Smooth muscle cell of bladder (primary cell): ENCODE measurements at places on chromosomes 4 and X. TPM values are rescaled to one million over a fixed set of nuclear protein-coding genes. Genes with fewer than 3 reads are reported as not detected.

Gene FRMPD4
- total RNA-seq = 2.4 and 2.6 TPM in 2 replicates

Gene RTL5
- 0.85 and 1.6 TPM in 2 replicates for total RNA-seq

Gene ZC4H2
- 2.3 and 2.7 TPM in 2 replicates for total RNA-seq

Gene IDS
- 30.4 and 41.2 TPM in 2 replicates for total RNA-seq

Gene TMPRSS11A
- not detected in 2 replicates for total RNA-seq

Gene NOA1
- 14.6 and 14.9 TPM in 2 replicates for total RNA-seq

Gene CXXC4
- total RNA-seq = under 0.01 and 0.09 TPM in 2 replicates

Gene CT47A1
- not detected in 2 replicates for total RNA-seq

Gene LIMCH1
- total RNA-seq = 16.5 and 42.9 TPM in 2 replicates

Gene SH2D1A
- not detected in 2 replicates for total RNA-seq

Gene GLUD2
- total RNA-seq = 1.00 and 1.3 TPM in 2 replicates

Gene HPSE
- total RNA-seq = 0.83 and 1.1 TPM in 2 replicates

Gene UGT2B11
- total RNA-seq = not detected in 2 replicates

Gene CLDN22
- not detected in 2 replicates for total RNA-seq

Gene GPRASP3
- 3.7 and 5.0 TPM in 2 replicates for total RNA-seq

Gene PDE5A
- total RNA-seq = 134 and 242 TPM in 2 replicates

Gene SPANXB1
- not detected in 2 replicates for total RNA-seq

Gene SOD3
- 12.2 and 19.9 TPM in 2 replicates for total RNA-seq

Gene CXCR3
- not detected in 2 replicates for total RNA-seq

Gene TBX22
- not detected in 2 replicates for total RNA-seq

Gene KIAA1210
- total RNA-seq = not detected in 2 replicates

Gene SATL1
- not detected in 2 replicates for total RNA-seq

Gene HPGDS
- not detected in 2 replicates for total RNA-seq

Gene SSX2B
- total RNA-seq = not detected in 2 replicates

Gene TMLHE
- total RNA-seq = 11.9 and 14.1 TPM in 2 replicates

Gene ZGRF1
- 3.6 and 4.8 TPM in 2 replicates for total RNA-seq

Gene SULT1E1
- 0.09 and 0.14 TPM in 2 replicates for total RNA-seq

Gene STOX2
- total RNA-seq = 1.0 and 3.4 TPM in 2 replicates

Gene UGT8
- not detected in 2 replicates for total RNA-seq

Gene BEX2
- total RNA-seq = 0.83 and 1.3 TPM in 2 replicates

Gene GATA1
- not detected in 2 replicates for total RNA-seq

Gene SRPX
- total RNA-seq = 33.8 and 34.8 TPM in 2 replicates

Gene SMC1A
- total RNA-seq = 5.4 and 6.0 TPM in 2 replicates
